ENCODE measurements at places on chromosomes 2 and 18.

DNA sequence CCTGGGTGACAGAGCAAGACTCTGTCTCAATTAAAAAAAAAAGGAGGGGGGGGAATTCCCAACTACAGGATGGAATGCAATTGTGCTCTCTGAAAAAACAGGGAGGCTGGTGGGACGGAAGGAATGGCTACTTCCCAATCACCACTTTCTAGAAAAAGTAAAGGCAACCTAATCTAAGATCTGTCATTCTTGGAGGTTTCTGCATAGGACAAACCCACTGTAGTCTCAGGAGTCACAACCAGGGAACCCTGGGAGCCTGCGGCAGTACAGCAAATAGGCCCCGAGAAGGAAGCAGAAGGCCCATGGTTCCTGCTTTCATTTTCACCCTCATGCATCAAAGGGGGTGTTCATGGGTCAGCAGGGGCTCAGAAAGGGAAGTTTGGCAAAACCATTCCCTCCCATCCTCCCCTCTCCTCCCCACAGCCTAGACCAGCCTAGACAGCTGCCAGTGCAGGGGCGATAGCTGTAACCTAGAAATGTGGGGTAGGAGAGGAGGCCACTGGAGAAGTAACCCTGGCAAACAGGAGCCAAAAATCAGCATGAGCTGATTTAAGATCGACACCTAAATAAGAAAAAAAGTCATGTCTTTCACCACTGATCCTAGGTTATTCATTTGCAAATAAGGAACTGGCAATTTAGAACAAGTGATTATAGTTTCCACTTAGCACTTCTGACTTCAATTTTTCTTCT is 48.0 kb downstream of the TRABD2A start:
- no peak for DNase-seq

GRCh38 chr2:21395366-21395765 is 271.6 kb downstream of the TDRD15 start:
- DNase-seq: no peak

DNA sequence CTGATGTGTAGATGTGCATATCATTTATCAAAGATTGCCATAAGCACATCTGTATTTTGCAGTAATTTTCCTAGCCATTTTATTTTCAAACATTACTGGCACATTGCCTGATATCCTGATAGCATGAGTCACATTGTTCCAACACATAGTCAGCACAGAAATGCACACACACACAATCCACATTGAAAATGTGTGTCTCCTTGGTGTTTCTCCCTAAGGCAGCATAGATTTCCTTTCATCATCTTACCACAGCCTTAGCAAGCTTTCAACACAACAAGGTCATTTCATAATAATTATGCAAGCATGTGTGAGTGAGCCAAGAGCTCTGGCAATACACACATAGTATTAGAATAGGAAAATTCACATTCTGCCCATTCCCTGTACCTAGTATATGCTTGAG is 245.4 kb upstream of the MEIS1 start:
- no peak for DNase-seq

GRCh38 chr2:32947484-32948143 is 861 bp downstream of the LTBP1 start:
- no peak for DNase-seq

GRCh38 chr2:69375494-69376353 is 11.3 kb downstream of the GFPT1 start:
- no peak for DNase-seq

- DNase-seq: no peak
These were observed 329.8 kb downstream of the PTPRM start for GRCh38 chr18:7896805-7897518.

- DNase-seq: no peak
These were observed 464.2 kb upstream of the PIK3C3 start for GRCh38 chr18:41490861-41491260.

GRCh38 chr2:68464651-68465050 is 2.4 kb downstream of the FBXO48 start:
- no peak for DNase-seq

GRCh38 chr2:121018136-121019061 is 266.6 kb downstream of the TFCP2L1 start:
- DNase-seq: no peak

GRCh38 chr2:152176113-152176714 is 651 bp upstream of the STAM2 start:
- DNase-seq: no peak

All from NCI-H1092 (cell line).